Stimulated activated CD8-positive, alpha-beta memory T cell treated with anti-CD3 and anti-CD28 coated beads, Interleukin-15, amount 100 ng/mL, for 4 hours (primary cell): ENCODE measurements at places on chromosomes 2 and 18.

DNA sequence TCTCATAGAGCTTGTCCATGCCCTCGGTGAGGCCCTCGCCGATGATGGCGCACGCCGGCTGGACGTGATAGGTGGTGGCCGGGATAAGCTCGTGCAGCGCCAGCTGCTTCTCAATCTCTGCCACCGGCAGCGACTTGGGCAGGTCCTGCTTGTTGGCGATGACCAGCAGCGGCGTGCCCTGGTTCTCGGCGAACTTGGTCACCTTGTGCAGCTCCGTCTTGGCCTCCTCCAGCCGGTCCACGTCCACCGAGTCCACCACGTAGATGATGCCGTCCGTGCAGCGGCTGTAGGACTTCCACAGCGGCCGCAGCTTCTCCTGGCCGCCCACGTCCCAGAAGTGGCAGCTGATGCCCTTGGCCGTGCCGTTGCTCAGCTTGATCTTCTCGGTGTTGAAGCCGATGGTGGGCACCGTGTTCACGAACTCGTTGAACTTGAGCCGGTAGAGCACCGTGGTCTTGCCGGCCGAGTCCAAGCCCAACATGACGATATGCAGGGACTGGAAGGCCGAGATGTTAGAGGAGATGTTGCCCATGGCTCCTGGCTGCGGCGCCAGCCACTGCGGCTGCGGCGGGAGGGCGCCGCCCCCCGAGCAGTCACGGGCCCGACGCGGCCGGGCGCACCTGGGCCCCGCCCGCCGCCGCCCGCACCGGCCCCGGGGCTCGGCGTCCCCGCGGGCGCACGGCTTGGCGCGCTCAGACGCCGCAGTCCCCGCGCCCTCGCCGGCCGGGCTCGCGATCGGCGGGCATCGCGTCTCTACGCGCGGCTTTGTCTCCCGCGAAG, 636 bp downstream of the ARL4C start:
- DNase-seq, result no peak

DNA sequence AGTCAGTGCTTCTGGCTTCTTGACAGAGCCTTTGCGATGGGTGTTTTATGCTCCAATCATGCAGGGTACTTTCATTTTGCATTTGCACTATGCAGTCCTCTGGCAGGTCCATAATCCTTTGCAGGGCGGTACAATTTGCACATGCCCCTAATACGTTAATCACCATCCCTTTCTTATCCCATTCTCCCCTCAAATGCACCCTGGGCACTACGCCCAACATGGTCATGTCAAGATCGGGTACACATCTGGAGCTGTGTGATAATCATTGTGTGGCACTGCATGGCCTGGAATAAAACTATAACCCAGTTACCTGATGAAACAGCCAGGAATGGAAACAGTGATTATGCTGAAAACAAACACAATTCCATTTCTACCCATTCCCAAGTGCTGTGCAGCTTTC, 27.7 kb downstream of the LOXHD1 start:
- DNase-seq, result no peak

DNA sequence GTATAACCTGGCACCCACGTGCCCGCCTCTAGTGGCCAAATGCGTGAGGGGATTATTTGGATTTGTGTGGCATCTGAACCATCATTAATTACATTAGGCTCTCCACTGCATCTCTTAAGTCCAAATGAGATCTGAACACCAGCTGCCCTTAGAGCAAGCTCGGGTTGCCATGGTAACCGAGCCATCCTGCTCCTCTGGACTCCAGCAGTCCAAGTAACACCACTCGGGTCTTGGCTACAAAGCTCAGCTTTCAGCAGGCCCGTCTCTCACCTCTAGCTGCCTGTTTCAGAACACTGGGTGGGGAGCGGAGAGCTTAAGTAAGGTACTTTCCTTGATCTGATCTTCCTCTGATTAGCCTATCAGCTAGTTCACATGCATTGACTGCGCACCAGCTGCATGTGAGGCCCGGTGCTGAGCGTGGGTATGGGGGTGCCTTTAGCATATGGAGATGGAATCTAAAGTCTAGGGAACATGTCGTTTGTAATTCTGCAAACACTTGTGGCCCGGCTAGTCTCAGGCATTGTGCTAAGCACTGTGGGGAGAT, 14.1 kb upstream of the CYS1 start:
- no peak for DNase-seq

DNA sequence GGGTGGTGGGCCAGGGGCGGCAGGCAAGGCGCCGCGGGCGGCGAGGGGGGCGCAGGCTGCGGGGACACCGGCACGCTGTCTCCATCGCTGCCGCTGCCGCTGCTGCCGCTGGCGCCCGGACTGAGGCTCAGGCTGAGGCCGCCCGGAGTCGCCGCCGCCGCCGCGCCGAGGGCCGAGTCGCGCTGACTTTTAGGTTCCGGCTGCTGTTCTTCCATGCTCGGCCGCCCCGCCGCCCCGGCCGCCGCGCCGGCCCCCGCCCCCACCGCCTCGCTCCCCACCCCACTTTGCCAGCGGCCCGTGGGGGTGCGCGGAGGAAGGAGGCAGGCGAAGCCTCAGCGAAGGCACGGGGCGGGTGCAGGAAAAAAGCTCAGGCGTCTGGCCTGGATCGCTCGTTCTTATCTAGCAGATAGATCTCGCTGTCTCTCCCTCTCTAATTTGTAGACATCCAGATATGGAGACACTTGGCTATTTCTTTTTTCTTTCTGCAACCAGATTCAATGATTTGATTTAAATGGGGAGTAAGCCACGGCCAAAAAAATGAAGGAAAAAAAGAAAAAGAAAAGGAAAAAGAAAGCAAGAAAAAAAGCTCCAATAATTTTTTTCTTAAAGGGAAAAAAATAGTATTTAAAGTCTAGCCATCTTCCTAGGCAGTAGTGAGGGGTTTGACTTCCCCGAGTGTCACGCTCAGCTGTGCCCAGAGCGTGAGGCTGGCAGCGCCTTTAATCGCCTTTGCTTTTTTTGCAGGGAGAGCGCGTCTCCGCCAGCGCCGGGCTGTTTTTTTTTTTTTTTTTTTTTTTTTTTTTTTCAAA, at the start of gene EN1:
Gene EN1 (minus strand): TSS at position 696 of the 809 bp plus-strand sequence. CDS start 481 bp downstream, at position 215.
- no peak for DNase-seq

DNA sequence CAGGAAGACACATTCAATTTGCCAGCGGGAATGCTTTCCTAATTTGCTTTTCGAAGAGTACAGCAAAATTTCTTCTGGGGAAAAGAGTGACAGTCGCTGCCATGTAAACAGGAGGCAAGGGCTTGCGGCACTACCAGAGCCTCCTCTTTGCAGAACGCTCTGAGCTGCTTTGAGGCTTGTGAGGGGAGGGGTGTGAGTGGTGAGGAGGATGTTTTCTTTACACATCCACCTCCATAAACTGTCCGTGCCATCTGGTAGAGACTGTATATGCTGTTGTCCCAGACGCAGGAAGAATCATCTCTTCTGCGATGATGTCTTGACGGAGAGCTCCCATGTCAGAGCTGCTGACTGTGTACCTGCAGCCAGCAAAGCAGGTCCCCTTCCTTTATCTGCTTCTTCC, 138.0 kb downstream of the SOCS6 start:
- DNase-seq, result no peak

GRCh38 chr18:76405280-76405679, 89.8 kb downstream of the ZNF516 start:
- DNase-seq, result no peak

DNA sequence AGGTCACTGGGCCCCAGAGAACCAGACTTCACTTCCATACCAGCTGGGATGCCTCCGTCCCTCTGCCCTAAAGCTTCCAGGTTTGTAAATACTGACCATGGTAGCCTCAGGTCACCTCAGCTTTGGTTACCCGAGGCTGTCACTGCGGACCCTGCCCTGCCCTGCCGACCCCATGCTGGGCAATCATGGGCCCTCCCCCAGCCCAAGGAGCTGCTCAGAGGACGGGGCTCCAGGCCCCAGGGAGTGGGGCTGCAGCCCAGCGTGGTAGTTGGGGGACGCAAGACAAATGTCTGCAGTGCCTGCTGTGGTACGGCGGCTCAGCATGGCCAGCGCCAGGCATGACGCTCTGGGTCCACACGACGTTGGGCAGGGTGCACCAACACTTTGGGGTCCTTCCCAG, 25.3 kb downstream of the RAMP1 start:
- no peak for DNase-seq

DNA sequence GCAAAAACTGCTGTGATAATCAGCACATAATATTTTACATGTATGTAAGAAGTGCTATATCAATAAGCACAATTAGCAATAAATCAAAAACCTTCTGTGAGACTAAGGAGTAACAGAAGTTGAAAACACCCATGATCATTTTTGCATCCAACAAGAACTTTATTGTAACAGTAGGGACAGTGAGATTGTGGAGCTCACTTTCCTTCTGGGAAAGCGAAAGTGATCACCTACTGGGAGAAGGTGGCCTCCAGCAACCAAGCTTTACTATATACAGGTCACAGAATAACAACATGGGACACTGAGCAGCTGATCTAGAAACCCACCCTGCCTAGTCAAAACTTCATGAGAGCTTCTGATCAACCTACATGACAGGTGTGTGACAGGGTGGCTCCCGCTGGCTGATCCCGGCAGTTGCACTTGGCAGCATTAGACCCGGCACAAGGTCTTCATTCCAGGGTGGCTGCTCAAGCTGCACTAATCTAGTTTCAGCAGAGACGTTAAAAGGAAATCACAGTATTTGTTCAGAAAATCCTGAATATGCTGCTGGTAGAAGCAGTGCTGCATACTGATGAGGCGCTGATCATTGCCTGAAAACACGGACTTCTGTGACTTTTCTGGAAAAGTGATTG, 63.5 kb upstream of the ARL5A start:
- DNase-seq, result no peak

GRCh38 chr2:1914541-1915165, 170.3 kb upstream of the PXDN start:
- DNase-seq, result no peak

DNA sequence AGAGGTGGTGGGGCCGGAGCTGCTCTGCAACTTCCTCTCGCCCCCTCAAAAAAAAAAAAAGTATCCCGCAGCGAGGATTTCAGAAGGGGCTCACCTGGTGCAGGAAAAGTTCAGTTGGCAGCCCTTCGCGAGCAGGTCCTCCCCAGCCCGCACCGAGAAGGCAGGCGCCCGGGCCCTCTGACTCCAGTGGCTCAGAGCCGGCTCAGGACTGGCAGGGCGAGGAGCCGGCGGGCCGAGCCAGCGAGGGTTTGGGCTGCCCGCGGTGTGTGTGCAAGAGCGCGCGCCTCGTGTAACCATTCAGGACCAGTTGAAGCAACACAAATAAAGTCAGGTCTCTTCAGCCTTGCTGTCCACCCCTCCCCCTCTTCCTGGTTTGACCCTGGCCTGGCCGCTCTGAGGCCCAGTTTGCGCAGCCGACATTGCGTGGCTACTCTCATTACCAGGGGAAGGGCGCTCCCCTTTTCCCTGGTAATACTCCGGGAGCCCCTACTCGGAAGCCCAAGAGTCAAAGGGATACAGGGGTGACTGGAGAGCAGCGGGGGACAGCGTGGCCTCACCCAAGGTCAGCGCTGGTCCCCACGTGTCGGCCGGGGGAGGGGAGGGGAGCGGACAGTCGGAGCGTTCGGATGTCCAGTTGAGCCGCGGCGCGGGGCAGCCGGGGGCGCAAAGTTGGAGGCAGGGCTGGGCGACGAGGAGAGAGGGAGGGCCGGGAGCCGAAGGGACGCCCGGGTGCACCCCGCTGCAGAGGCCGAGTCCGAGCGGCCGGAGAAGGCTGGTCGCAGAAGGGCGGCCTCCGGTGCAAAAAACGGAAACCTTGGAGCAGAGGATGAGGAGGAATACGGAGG, 12.3 kb downstream of the EN1 start:
- DNase-seq, result no peak

GRCh38 chr2:111946294-111947114, 48.1 kb downstream of the MERTK start:
- DNase-seq, result no peak

DNA sequence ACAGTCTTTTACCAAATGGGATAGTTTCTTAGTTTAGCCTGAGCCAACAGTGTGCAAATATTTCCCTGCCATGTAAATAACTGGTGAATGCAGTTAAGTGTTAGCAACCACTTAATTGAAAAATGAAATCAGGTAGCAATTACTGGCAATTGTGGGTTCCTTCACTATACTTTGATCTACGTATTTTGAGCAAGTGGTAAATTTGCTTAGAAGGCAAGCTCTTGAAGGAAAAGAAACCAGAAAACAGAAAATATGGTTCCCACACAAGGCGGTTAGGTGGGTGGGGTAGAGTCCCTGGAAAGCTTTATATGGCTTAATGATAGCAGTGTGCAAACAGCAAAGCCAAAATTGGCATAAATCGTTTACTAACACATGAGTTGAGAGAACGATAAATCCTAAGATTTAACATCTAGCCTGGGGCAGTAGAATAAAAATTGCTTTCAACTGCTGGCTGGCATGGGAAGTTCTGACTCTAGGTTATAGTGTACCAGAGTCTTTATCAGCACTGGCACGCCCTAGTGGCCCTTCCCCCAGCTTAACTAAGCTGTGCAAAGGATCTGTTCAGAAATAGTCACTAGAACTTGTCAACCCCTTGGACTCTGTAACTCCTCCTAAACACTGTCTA, 17.0 kb downstream of the SLC9A2 start:
- DNase-seq, result no peak

DNA sequence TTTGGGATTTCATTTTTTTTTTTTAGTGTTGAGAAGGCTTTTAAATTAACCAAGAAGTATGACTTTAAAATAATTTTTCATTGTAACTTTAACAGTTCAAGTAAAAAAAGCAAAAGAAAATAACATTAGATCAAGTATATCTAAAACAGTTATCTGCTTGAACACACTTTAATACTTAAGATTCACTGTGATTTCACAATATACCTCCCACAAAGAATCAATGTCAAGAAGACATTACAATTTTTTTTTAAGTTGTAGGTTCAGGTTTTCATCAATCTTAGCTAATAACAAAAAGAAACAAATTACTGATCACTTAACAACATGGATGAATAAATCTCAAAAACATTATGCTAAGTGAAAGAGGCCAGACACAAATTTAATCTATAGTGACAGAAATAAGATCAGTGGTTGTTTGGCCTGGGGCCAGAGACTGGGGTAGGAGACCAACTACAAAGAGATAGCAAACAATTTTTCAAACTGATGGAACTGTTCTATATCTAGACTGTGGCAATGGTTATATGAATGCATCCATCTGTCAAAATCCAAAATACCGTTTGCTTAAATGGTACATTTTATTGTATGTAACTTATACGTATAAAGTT, 74.8 kb upstream of the FRZB start:
- no peak for DNase-seq

DNA sequence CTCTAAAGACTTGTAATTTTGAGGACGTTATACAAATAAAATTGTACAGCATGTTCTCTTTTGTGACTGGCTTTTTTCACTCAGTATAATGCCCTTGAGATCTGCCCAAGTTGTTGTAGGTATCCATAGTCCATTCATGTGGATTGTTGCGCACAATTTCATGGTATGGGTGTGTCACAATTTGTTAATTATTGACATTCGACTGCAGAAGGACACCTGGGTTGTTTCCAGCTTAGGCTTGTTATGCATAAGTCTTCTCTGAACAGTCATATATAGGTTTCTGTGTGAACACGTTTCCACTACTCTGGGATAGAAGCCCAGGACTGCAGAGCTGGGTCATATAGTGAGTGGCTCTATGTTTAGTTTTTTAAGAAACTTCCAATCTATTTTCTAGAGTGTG, 800.8 kb upstream of the SALL3 start:
- DNase-seq, result no peak

GRCh38 chr2:171763602-171764001, 76.3 kb downstream of the DYNC1I2 start:
- DNase-seq, result no peak
